ENCODE measurements at places on chromosomes 1 and 21.

GRCh38 chr1:66492424-66492823 is 41.5 kb upstream of the SGIP1 start:
- no peak for DNase-seq

- DNase-seq = peak; percentile 59
These were observed 53.0 kb downstream of the RERE start for GRCh38 chr1:8764293-8764937.

GRCh38 chr1:67570486-67571143 is 114.4 kb upstream of the GADD45A start:
- no peak for DNase-seq

GRCh38 chr1:5611851-5612250 is 380.4 kb downstream of the NPHP4 start:
- no peak for DNase-seq

DNA sequence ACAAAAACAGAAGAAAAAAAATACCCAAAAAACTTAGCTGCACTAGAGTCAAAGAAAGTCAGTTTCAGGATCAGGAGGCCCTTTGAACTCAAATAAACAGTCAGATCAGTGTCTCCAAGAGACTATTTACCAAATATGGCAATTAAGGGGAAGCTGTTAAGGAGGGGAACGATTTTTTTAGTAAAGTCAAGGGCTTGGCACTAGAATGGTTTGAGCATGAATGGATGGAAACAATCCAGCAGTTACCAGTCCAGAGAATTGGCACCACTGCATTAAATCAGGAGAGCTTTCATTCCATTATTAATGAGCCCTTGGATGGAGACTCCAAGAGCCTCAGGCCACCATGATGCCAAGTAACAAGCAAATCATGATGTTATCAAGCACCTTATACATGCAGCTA is 7.2 kb downstream of the TRAPPC3 start:
- DNase-seq = no peak

DNA sequence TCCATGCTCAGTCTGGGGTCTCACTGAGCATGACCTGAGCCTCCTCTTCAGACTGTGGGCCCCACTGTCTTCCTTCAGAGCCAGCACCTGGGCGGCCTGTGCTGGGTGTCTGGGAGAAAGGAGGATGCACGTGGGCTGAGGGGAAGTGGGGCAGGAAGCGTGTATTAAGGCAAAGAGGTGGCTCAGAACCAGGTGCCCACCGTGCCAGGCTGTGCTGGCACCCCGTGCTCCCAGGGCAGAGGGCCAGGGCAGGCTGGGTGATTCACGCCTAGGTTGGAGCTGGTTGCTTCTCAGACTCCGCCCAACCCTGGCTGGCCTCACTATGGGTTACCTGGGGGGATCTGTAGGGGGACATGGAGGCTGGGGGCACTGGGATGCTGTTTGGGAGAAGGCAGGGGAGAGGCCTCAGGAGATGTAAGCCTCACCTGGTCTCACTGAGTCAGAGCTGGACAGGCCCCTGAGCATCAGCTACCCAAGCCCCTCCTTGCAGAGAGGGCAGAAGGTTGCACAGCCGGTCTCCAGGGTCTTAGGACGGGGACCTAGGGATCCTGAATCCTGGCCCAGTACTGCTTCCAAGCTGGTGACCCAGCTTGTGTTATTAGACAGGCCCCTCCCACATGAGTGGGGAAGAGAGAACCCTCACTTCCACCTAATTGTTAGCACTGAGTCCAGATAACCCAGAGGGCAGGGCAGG is 18.6 kb upstream of the PADI1 start:
- DNase-seq = no peak

GRCh38 chr1:44442791-44443190 is 37.7 kb downstream of the RNF220 start:
- DNase-seq = no peak

DNA sequence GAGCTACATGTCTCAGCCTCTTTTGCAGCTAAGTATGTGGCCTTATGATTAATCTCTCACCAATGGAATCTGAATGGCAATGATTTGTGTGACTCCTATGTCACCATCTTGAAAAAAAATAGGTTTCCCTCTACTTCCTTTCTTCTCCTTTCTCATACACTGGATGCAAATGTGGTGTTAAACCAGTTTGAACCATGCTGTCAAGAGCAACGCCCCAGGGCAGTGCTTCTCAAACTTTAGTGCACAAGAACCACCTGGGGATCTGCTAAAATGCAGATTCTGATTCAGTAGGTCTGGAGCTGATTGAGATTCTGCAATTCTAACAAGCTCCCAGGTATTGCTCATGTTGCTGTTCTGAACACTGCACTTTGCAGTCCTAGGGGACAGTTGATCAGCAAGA is 44.7 kb upstream of the ZNF644 start:
- no peak for DNase-seq

DNA sequence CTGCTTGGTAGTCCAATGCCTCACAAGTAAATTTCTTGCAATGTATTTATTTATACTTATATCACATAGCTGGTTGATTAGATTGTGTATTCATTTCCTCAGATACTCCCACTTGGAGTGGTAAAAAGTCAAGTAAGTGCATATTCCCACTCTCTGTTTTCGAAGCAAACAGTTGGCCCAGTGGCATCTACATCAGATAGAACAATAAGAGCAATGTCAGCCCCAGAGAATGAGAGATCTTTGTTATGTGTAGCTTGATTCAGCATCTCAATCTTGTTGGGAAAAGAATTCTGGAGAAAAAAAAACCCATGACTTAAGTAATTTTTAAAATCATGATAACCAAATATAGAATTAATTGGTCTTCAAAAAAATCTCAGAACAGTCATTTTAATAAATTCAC is 25.5 kb downstream of the RGL1 start:
- no peak for DNase-seq

DNA sequence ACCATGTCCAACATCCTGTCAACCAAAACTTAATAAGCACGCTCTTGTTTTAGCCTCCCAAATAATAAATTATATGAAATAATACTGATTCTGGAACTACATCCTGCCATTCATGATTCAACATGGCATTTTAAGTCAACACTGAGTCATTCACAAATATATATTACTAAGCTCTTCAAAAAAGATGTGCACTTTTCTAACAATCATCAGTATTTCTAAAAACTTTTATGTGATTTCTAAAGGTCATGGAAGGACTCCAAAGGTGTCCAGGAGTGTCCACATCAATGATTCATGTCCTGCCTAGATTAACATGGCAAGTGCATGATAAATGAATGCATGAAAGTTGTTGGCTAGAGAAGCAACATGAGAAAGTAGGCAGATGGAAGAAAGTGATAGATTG is 51.6 kb downstream of the NEGR1 start:
- no peak for DNase-seq

DNA sequence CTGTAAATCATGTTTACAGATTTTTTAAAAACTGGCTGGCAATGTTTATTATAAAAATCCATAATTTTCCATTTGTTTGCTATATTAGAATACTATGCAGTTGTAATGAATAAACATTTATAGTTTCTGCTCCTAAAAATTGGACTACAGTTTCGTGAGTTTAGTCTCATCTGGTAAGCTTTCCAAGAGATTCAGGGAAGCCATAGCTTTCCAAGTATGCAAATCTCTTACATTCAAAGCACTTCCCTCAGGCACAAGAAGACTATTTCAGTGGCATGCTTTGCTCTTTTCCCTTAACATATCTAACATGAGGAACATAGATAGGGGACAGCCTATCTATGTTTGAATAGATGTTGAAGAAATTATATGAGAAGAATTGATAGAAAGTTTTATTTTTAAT is 77.2 kb downstream of the ADGRL2 start:
- no peak for DNase-seq

- no peak for DNase-seq
These were observed 28.7 kb upstream of the DISP1 start for GRCh38 chr1:222786121-222786520.

DNA sequence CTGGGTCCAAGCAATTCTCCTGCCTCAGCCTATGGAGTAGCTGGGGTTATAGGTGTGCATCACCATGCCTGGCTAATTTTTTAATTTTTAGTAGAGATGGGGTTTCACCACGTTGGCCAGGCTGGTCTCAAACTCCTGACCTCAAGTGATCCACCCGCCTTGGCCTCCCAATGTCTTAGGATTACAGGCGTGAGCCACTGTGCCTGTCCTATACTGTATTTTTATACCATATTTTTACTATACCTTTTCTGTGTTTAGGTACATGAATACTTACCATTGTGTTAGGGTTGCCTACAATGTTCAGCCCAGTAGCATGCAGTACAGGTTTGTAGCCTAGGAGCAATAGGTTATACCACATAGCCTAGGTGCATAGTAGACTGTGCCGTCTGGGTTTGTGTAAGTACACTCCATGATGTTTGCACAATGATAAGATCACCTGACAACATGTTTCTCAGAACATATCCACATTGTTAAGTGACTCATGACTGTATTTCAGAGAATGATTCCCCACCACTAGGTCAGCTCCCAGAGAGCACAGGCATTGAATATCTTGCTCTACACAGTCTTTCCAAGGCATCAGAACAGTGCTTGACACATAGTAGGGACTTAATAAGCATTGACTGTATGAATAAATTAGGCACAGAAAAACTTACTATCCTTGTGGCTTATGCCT is 6.0 kb upstream of the CITED4 start:
- DNase-seq = no peak

DNA sequence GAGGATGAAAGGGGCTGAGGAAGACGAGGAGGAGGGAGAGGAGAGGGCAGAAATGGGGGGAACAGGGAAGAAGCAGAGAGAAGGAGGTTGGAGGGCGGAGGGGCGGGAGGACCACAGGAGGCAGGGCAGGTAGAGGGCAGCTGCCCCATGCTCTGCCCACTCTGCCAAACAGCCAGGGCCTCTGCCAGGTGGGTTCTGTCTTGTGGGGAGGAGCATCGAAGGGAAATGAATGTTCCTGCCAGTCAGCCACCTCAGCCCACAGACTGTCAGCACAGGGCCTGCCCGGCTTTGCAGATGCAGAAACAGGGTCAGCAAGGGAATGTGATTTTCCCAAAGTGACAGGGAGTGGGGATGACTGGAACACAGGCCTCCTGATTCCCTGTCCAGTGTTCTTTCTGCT is 82.6 kb downstream of the GRIK3 start:
- no peak for DNase-seq

- DNase-seq = no peak
These were observed at the start of gene EPHA2 for GRCh38 chr1:16155537-16156410. EPHA2 (minus strand) TSS chr1:16156069; CDS start chr1:16155932, 137 bp downstream.

DNA sequence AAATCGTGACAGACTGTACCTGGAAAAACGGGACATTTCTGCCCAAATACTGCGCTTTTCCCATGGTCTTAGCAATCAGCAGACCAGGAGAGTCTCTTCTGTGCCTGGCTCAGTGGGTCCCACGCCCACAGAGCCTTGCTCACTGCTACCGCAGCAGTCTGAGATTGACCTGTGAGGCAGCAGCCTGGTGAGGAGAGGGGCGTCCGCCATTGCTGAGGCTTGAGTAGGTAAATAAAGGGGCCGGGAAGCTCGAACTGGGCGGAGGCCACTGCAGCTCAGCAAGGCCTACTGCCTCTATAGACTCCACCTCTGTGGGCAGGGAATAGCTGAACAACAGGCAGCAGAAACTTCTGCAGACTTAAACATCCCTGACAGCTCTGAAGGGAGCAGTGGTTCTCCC is 203.1 kb downstream of the DENND1B start:
- no peak for DNase-seq

GRCh38 chr1:59814901-59815825 is at the start of gene HOOK1:
HOOK1 (plus strand) TSS chr1:59814949; CDS start chr1:59815118, 169 bp downstream.
- DNase-seq = no peak

GRCh38 chr1:107342316-107342715 is 201.5 kb downstream of the NTNG1 start:
- DNase-seq = no peak

- no peak for DNase-seq
These were observed 1.9 kb downstream of the EEIG2 start for GRCh38 chr1:108561689-108562326.

DNA sequence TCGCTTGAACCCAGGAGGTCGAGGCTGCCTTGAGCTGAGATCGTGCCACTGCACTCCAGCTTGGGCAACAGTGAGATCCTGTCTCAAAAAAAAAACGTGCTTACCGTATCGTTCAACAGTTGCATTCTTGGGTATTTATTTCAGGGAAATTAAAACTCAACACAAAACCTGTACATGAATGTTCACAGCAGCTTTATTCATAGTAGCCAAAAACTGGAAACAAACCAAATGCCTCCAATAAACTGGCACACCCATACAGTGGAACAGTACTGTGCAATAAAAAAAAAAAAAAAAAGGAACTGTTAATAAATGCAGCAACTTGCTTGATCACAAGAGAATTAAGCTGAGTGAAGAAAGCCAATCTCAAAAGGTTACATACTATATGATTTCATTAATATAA is 6.7 kb downstream of the KHDRBS1 start:
- DNase-seq = no peak

DNA sequence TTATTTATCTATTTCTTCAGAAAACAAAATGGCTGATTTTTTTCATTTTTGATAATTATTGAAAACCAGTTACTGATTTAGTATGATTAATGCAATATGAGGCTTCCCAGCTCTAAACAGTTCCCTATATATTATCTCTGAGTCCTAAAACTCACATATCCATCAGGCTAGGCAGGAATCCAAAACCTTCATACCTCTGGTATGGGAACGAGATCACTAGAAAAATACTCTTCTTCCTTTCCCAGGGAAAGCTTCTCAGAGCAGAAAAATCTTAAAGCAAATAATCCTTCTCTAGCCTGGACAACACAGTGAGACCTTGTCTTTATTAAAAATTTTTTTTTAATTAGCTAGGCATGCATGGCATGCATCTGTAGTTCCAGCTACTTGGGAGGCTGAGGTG is 42.5 kb downstream of the KDM5B start:
- no peak for DNase-seq

- no peak for DNase-seq
These were observed 22.1 kb upstream of the JUN start for GRCh38 chr1:58805716-58806571.

DNA sequence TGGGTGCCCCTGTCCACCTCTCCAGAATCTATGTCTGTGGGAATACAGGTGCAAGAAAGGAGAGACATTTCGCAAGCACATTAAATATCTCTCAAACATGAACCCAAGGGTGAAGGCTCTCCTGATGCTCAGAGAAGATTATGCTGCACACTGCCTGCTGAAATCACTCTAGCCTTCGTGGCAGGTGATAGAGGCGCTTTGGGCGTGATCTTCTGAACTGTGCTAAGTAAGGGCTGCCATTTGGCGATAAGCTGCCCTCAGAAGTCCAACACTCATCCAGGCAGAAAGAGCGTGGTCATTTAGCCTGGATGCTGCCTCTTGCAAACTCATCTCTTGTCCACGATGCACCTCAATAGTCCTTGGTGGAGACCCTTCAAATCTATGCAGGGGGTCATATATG is 241.9 kb downstream of the KAZN start:
- DNase-seq = no peak

- DNase-seq = no peak
These were observed 57.9 kb downstream of the MIER1 start for GRCh38 chr1:66982561-66983260.

GRCh38 chr1:99820546-99820945 is 29.6 kb upstream of the AGL start:
- DNase-seq = no peak

- DNase-seq = no peak
These were observed 38.2 kb downstream of the IL23R start for GRCh38 chr1:67204298-67204980.
